SHP77 (cell line): ENCODE measurements at places on chromosomes 12 and 14.

DNA sequence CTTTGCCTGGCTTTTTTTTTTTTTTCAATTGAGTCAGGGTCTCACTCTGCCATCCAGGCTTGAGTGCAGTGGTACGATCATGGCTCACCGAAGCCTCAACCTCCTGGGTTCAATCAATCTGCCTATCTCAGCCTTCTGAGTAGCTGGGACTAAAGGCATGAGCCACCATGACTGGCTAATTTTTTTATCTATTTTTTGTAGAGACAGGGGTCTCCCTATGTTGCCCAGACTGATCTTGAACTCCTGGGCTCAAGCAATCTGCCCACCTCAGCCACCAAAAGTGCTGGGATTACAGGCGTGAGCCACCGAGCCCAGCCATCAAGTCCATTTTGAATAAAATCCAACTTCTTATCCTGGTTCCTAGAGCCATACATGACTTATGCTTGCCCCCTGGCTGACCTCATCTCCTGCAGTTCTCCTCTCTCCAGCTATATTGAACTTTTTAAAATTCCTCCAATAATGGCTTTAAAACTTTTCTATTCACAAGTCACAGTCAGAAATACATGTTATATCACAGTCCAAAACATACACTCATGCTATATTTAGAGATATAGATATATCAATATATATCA, 10.4 kb upstream of the RND1 start:
- no peak for DNase-seq

GRCh38 chr14:89240414-89240813, 176.6 kb downstream of the FOXN3 start:
- peak; percentile 21 for DNase-seq

DNA sequence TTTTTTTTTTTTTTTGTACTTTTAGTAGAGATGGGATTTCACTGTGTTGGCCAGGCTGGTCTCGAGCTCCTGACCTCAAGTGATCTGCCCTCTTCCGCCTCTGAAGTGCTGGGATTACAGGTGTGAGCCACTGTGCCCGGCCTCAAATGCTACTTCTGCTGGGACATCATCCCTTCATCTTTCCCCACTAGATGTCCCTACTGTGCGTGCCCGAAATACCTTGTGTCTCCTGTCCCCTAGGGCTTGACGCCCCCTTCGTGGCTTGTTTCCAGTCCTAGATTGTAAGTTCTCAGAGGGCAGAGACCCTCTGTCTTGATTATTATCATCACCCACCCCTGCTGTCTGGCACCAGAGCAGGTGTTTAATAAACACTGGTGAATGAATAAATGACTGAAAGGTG, 14.9 kb downstream of the CCDC63 start:
- DNase-seq: no peak

DNA sequence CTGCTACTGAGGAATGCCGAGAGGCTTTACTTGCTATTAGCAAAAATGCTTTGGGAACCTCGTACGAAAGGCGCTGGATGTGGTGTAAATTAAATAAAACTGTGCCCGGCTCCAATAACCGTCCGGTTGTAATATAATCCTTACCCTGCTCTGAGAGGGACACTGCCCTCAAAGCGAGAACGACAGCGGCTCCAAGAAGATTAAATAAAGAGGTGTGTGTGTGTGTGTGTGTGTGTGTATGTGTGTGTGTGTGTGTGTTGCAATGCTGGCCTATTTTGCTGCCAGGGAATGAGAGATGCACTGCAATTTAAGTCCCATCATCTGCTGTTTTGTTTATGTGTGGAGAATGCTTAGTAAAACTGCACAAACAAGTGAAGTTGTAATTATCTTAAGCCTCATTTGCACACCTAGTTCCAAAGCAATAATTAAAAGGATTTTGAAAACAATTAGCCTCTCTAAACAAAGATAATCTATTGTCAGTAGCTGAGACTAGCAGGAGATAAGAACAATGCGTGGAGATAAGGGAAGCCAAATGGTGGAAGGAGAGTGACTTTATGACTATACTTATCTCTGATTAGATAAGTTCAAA, 1.2 kb upstream of the SIX1 start:
- DNase-seq: peak; percentile 40

DNA sequence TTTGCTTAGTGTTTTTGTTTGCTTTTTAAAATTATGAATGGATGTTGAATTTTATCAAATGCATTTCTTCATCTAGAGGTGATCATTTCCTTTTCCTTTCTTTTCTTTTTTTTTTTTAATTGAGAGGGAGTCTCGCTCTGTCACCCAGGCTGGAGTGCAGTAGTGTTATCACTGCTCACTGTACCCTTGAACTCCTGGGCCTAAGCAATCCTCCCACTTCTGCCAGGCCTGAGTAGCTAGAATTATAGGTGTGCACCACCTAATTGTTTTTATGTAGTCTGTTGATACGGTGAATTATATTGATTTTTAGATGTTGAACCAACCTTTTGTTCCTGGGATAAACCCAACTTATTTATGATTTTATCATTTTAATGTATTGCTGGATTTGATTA, 1.5 kb upstream of the CDKL1 start:
- DNase-seq: no peak

GRCh38 chr12:96170328-96170727, 23.8 kb upstream of the ELK3 start:
- no peak for DNase-seq

GRCh38 chr12:84435682-84436081, 476.9 kb downstream of the SLC6A15 start:
- DNase-seq: no peak
